ENCODE measurements at places on chromosomes 12 and 14. TPM values are rescaled to one million over a fixed set of nuclear protein-coding genes. Genes with fewer than 3 reads are reported as not detected.

The NDUFA12 gene
- 150 TPM for total RNA-seq

The TAS2R9 gene
- 0.19 TPM for total RNA-seq

The CABP1 gene
- not detected for total RNA-seq

The FGF23 gene
- total RNA-seq: not detected

The GPR132 gene
- total RNA-seq: not detected

The LUM gene
- not detected for total RNA-seq

The PLEKHG3 gene
- total RNA-seq: not detected

The TEAD4 gene
- not detected for total RNA-seq

The TDRD9 gene
- total RNA-seq: not detected

The FAM181A gene
- total RNA-seq: not detected

The MYF6 gene
- total RNA-seq: not detected

The PKP2 gene
- not detected for total RNA-seq

The GPR65 gene
- total RNA-seq: 8.1 TPM

The KRT6C gene
- total RNA-seq: not detected

The CDH24 gene
- 1.0 TPM for total RNA-seq

The LALBA gene
- not detected for total RNA-seq

The KRT82 gene
- total RNA-seq: not detected

The TAS2R8 gene
- not detected for total RNA-seq

The KCNH3 gene
- not detected for total RNA-seq

The MSRB3 gene
- total RNA-seq: not detected

The LRRC10 gene
- not detected for total RNA-seq

The CHMP4A gene
- total RNA-seq: 94.6 TPM

The SCN8A gene
- 0.22 TPM for total RNA-seq

The SEL1L gene
- total RNA-seq: 116 TPM

The TMEM132D gene
- not detected for total RNA-seq

The C12orf60 gene
- 0.69 TPM for total RNA-seq

The PPFIA2 gene
- not detected for total RNA-seq

The TCL1B gene
- not detected for total RNA-seq

The L3HYPDH gene
- total RNA-seq: 60.5 TPM

The OR4N5 gene
- total RNA-seq: not detected

The NINJ2 gene
- total RNA-seq: 1.8 TPM

The ACVRL1 gene
- not detected for total RNA-seq

Data from Karpas-422 (cell line).